ENCODE measurements at places on chromosomes 16 and 17.

DNA sequence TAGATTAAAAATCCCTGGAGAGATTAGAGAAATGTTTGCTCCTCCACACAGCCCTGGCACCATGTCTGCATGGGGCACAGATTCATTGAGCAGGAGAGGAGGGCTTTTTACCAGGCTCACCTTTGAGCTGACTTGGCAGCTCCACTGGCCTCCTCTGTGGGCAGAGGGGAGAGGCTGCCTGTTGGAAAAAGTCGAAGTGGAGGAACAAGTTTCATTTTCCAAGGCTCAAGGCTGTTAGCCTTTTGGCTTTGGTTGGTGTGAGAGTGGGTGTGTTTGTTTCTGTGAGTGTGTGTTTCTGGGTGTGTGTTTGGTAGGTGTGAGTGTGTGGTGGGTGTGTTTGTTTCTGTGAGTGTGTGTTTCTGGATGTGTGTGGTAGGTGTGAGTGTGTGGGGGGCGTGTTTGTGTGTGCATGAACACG is 5.6 kb downstream of the TMEM238L start:
- no peak for DNase-seq

DNA sequence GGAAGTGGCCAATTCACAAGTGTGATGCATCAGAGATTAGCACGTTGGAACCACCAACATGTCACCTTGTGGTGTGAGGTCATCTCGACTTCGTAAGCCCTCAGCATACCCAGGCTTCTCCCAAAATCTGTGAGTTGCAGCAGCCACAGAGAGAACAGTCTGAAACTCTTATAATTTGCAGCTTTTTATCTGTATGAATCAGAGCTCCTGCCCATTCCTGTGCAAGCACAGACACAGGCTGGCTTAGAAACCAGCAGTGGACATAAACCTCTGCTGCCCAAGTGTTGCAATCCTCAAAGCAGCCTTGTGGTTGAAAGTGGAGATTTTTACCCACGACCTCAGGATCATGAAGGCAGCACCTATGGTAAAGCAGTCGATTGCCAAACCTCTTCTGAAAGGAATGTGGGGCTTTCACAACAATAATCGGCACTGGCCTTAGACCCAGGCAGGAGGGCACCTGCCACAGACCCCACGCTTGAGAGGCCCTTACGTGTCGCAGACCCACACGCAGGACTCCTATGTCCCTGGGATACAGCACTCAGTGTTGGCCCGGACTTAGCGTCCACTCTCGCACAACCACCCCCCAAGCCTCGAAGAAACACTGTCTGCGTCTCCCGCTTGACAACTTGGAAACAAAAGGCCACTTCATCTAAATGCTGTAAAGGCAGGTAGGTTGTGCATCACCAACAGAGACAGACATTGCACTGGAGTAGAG is 24.5 kb upstream of the OSGIN1 start:
- no peak for DNase-seq

DNA sequence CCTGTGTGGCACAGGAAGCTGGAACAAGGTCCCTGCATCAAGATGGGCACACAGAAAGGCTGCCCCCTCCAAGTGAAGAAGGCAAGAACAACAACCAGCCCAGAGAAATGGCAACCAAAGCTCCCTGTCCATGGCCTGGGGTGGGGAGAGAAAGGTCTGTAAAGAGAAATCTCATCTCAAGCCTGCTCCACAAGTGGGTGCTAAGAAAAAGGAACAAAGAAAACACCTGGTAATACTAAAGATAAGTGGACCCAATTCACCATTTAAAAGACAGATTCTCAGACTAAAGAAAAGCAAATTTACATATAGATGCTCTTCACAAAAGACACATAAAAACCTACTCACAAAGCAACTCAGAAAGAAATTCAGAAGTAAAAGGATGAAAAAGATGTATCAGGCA is 107.4 kb downstream of the PARN start:
- DNase-seq: no peak

DNA sequence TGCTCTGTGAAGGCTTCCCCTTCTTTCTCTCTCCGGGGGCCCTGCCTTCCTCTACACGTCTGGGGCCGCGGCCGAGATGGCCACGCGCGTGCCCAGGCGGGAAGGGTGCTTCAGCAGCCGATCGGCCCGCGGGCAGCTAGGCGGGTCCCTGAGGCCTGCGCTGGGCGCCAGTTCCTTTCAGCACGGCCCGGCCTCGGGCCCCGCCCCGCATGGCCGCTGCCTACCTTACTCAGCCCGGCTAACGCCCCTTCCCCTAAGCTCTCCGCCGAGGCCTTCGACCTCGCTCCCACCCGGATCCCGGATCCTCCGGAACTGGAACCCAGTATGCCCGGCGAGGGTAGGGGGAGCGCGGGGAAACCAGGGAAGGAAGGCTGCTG is 335 bp downstream of the TMEM11 start:
- no peak for DNase-seq

GRCh38 chr17:48514477-48514876 is 16.3 kb downstream of the HOXB1 start:
- no peak for DNase-seq

- no peak for DNase-seq
Observed at GRCh38 chr17:71633391-71633849, 487.4 kb upstream of the SOX9 start.

- peak; percentile 69 for DNase-seq
Observed at GRCh38 chr17:8118769-8119580, 661 bp upstream of the ALOXE3 start.

- DNase-seq: no peak
Observed at GRCh38 chr17:65559804-65560627, 1.4 kb downstream of the AXIN2 start.

DNA sequence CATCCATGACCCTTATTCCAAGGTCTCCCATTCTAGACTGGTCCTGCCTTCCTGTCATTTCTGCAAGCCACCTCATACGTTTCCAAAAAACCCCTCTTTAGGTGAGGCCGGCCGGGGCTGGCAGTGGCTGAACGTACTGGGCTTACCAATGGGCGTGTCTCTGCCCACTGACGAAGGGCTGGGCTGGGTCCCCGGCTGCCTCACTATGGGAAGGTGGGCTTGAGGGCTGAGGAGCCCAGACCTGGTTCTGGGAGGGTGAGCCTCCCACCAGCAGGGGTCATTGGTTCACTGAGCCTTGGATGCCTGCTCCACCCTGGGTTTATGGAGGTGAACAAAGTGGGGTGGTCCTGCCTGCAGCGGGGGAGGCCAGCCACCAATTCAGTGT is 19.9 kb downstream of the KDM8 start:
- no peak for DNase-seq

GRCh38 chr16:49788572-49788971 is 67.3 kb downstream of the ZNF423 start:
- no peak for DNase-seq

DNA sequence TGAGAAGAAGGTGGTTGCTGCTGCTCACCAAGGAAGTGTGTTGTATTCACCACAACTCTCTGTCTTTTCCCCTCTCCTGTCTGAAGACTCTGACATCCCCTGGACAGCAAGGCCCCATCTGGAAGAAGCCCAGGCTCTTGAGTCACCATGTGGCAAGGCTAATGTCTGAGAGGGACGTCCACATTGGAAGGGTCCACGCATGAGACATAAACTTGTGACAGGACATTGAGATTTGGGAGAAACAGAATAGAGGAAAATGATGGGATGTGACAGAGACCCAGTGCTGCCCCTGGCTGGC is 176.5 kb downstream of the IRF8 start:
- no peak for DNase-seq

GRCh38 chr17:43655693-43656255 is 5.9 kb downstream of the MEOX1 start:
- DNase-seq: no peak

DNA sequence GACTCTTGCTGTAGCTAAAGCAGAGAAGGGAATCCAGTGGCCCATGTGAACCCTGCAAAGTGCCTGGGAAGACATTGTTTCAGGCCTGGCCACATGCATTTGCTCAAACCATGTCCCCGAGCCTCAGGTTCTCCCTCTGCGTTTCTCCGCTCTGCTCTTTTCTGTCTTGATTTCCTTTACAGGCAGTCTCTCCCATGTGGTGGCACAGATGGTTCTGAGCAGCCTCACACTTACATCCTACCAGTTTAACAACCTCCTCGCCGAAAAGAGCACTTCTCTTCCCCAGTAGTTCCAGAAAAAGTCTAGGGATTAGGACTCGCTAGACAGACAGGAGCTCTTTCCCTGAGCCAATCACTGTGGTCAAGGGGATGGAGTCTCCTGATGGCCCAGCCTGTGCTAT is 28.3 kb upstream of the MYH10 start:
- no peak for DNase-seq

GRCh38 chr17:81301195-81302144 is 6.4 kb upstream of the SLC38A10 start:
- no peak for DNase-seq

- DNase-seq: no peak
Observed at GRCh38 chr17:74240618-74241205, 27.3 kb downstream of the TTYH2 start.

GRCh38 chr17:79041041-79041570 is 17.1 kb downstream of the C1QTNF1 start:
- no peak for DNase-seq

- no peak for DNase-seq
Observed at GRCh38 chr17:50133769-50134099, 3.8 kb upstream of the SAMD14 start.

DNA sequence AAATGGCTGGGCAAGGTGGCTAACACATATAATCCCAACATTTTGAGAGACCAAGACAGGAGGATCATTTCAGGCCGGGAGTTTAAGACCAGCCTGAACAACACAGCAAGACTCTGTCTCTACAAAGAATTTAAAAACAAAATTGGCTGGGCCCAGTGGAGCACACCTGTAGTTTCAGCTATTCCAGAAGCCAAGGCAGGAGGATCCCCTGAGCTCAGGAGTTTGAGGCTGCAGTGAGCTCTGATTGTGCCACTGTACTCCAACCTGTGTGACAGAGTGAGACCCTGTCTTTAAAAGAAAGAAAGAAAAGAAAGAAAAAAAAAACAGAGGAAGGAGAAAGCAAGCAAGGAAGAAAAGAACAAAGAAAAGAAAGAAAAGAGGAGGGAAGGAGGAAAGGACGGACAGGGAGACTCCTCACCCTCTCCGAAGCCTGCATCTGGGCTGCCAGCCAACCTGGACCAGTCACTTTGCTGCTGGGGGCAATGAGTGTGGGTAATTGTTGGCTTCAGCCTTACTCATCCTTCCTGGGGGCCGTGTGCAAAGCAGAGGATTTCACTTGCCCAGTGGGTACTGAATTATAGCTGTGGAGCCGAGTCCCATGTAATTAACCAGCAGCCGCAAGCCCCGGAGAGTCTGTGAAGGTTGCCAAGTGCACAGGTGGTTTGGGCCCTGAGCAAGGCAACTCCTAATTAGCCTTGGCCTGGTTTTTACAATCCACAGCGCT is 6.7 kb upstream of the MT4 start:
- no peak for DNase-seq

DNA sequence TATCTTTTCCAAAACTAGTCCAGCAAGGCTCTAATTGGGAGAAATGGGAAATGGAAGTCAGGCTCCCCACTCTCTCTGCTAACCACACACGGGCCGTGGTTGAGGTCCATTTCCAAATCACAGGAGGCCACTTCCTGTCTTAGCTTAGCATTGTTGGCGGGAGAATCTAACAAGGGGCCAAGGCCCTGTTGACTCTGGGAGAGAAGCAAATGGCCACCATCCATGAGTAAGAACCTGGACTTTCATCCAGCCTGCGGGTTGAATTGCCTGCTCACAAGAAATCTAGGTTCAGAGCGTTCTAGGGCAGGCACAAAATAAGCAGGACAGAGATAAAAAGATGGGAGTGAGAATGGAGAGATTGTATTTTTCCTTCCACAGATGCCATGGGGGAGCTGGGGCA is 5.7 kb downstream of the FAM20A start:
- DNase-seq: no peak

- no peak for DNase-seq
Observed at GRCh38 chr17:10809605-10810004, 5.7 kb upstream of the TMEM238L start.

DNA sequence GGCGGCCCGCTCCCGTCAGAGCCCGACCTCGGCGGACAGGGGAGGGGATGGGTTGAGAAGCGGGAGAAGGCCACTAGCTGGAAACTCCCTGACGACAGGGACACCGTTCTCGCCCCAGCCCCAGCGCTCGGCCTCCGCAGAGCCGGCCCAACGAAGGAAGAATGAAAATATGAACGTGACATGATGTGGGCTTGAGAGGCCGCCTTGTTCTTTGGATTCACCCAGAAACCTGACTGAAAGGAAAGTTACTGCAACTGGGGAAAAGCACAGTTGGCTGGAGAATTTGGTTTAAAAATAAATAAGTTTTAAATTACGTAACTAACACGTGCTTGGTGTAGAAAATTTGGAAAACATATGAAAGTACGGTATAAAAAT is 21.1 kb downstream of the NPTX1 start:
- no peak for DNase-seq

GRCh38 chr16:56936491-56936890 is 4.5 kb downstream of the HERPUD1 start:
- DNase-seq: no peak

GRCh38 chr16:4894276-4895150 is 42.4 kb downstream of the PPL start:
- DNase-seq: no peak

DNA sequence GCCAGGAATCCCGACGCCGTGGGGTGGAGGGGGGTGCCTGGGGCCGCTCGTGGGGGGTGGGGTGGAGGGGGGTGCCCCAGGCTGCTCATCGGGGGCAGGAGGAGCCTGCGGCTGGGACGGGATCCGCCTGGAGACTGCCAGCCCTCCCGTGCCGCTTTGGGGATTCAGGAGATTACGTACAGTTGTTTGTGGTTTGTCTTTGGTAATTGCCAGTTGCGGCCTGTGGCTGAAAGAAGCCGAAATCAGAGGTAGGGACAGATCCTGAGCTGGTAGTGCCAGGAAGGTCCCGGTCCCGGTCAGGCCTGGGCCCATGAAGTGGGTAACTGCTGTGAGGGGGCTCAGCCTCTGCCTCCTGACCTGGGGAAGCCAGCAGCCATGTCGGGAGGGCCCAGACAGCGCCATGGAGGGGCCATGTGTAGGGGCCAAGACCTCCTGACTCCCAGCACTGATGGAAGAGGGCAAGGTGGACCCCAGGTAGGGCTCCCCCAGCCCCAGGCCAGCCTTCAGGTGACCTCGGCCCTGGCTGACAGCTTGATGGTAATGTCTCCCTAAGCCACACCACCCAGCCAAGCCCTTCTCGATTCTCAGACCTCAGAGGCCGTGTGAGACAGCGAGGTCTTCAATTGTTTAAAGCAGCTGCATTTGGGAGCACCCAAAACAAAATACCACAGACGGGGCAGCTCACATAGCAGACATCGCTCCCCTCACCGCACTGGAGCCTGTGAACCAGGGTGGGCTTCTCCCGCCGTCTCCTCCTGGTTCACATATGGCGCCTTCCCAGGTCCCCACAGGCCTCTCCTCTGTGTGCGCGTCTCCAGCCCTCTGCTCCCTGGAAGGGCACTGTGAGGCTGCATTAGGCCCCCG is 34.9 kb upstream of the SSTR5 start:
- DNase-seq: no peak

- no peak for DNase-seq
Observed at GRCh38 chr16:19840524-19841110, 44.0 kb downstream of the GPRC5B start.
